H1 (cell line): ENCODE measurements at places on chromosomes 5 and 9. TPM values are rescaled to one million over a fixed set of nuclear protein-coding genes. Genes with fewer than 3 reads are reported as not detected.
A peak's percentile ranks its signal among the peaks of the same experiment; 100 is the strongest.

Gene PPP3R2
- not detected in 2 replicates for total RNA-seq

Gene CCL27
- total RNA-seq = not detected in 2 replicates

Gene SPINK13
- total RNA-seq = not detected in 2 replicates

Gene SPATA31D1
- total RNA-seq = not detected in 2 replicates

Gene SPINK4
- total RNA-seq = not detected in 2 replicates

Gene SLC36A3
- not detected in 2 replicates for total RNA-seq

Gene TMEM215
- 0.36 and 0.67 TPM in 2 replicates for total RNA-seq

Gene DOK3
- total RNA-seq = 6.4 and 8.6 TPM in 2 replicates

Gene HTR4
- total RNA-seq = not detected in 2 replicates

Gene PCDHGB5
- 1.9 and 2.6 TPM in 2 replicates for total RNA-seq

Gene QRFP
- total RNA-seq = not detected in 2 replicates

GRCh38 chr5:37735649-37736347, 104.0 kb downstream of the GDNF start:
- no peaks in the 10 kb centered on the region for H3K4me1 ChIP-seq
- H3K27ac ChIP-seq = no peak overlapping the region
- no peaks in the 10 kb centered on the region for H3K36me3 ChIP-seq
- H3K27me3 ChIP-seq = no peaks in the 10 kb centered on the region
- no peak overlapping the region for H3K4me3 ChIP-seq
- DNase-seq = no peak

GRCh38 chr5:100456615-100457014, 78.6 kb upstream of the FAM174A start:
- no peak overlapping the region for H3K4me3 ChIP-seq
- H3K27ac ChIP-seq = no peak overlapping the region
- H3K36me3 ChIP-seq = no peaks in the 10 kb centered on the region
- DNase-seq = no peak

DNA sequence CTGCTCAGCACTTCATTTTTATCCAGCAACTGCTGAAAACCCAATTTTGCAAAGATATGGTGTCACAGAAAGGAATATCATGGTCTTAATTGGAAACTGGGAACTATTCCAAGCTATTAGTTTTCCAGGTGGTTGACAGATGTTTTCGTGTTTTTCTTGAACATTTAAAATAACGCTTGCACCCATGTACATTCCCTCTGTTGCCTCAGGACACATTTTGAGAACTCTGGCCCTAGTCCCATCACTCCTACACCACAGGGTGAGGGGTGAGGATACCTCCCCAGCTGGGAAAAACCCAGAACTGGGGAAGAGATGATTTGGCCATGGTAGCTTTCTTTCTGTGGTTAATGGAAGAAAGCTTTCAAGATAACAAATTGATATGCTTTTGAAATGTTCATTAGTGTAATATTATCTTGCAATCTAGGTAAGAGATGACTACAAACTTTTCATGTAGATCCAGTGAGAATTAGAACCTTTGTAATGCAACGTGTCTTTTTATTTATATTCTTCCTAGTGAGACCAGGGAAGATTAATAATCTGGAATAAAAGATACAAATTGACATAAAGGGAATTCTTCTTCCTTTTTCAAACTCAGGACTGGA, 627.0 kb downstream of the RAB3C start:
- H3K4me3 ChIP-seq = no peak overlapping the region
- no peaks in the 10 kb centered on the region for H3K36me3 ChIP-seq
- no peak overlapping the region for H3K27ac ChIP-seq
- no peak for DNase-seq
- no peaks in the 10 kb centered on the region for H3K27me3 ChIP-seq
- H3K4me1 ChIP-seq = no peaks in the 10 kb centered on the region

DNA sequence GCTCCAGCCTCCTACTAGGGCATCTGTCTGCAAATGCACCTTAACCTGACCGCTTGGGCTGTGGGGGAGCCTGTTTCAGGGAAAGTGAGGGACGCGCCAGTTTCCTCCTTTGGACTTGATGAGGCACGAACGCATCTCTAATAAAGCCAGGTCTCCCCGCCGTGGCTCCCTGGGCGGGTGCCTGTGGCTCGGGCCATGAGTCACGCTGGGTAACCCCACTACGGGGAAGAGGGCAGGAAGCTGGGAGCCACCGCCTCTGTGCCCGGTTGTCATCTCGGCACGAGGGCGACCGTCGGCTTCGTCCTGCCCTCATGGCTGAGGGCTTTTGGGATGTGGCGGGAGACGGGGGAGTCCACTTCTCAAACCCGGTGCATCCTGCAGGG, 12.1 kb downstream of the NOTCH1 start:
- no peaks in the 10 kb centered on the region for H3K27me3 ChIP-seq
- H3K27ac ChIP-seq = no peak overlapping the region
- DNase-seq = no peak
- H3K36me3 ChIP-seq = peaks cover 8% of the 10 kb centered on the region; the same call in 1 of the 2 replicates

- no peaks in the 10 kb centered on the region for H3K4me1 ChIP-seq
- H3K27ac ChIP-seq = peak overlapping the region; percentile 44; the same call in 1 of the 2 replicates
- DNase-seq = no peak
- no peak overlapping the region for H3K4me3 ChIP-seq
- H3K27me3 ChIP-seq = no peaks in the 10 kb centered on the region
- peaks cover 38% of the 10 kb centered on the region for H3K36me3 ChIP-seq
These were observed 58.5 kb downstream of the ZNF462 start for GRCh38 chr9:106921341-106921899.

GRCh38 chr9:127223266-127223665, 41.3 kb upstream of the GARNL3 start:
- peak overlapping the region; percentile 80; the same call in 1 of the 2 replicates for H3K4me3 ChIP-seq
- H3K27ac ChIP-seq = no peak overlapping the region
- no peaks in the 10 kb centered on the region for H3K36me3 ChIP-seq
- no peaks in the 10 kb centered on the region for H3K4me1 ChIP-seq

GRCh38 chr5:138705007-138705406, 48.2 kb upstream of the CTNNA1 start:
- peaks cover 21% of the 10 kb centered on the region; the same call in 1 of the 2 replicates for H3K4me1 ChIP-seq
- H3K36me3 ChIP-seq = no peaks in the 10 kb centered on the region
- H3K27ac ChIP-seq = no peak overlapping the region

DNA sequence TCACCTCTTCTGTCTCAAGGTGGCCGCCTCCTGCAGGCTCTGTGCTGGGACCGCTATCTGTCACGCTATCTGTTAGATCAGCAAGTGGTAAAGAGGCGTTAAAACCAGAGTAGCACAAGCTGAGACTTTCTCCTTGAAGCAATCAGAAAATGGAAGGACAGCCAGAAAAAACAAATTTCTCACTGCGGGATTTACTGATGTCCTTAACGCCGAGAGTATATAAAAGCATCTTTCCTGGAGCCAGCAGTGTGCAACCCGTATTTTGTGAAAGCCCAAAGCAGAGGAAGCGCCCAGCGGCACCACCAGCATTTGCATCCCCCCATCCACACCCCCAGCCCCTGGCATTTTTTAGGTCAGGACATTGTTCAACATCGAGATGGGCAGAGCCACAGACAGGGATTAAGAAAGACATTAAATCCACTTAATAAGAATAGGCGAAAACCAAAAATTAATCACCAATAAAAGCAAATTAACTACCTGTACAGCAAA, 48.6 kb downstream of the DUSP1 start:
- no peak overlapping the region for H3K27ac ChIP-seq
- no peaks in the 10 kb centered on the region for H3K36me3 ChIP-seq
- H3K4me3 ChIP-seq = no peak overlapping the region
- H3K27me3 ChIP-seq = no peaks in the 10 kb centered on the region

DNA sequence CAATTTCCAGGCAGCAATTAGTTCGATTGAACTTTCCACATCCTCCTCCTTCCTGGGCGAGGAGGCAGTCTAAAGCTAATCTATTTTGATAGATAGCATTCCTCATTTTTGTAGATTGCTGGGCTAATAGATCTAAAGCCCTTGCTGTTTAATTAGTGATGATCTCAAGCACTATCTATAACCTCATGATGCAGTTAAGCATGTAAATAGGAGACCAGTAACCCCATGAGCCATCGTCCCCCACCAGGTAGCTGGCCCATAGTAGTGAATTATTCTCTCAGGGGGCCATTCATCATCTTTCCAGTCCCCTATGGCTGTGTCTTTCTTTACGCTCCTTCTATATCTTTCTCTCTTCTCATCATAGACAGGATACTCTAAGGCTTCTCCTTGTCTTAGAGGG, 14.9 kb downstream of the CEL start:
- no peaks in the 10 kb centered on the region for H3K4me1 ChIP-seq
- H3K27me3 ChIP-seq = no peaks in the 10 kb centered on the region
- no peaks in the 10 kb centered on the region for H3K36me3 ChIP-seq
- no peak overlapping the region for H3K4me3 ChIP-seq
- no peak for DNase-seq

DNA sequence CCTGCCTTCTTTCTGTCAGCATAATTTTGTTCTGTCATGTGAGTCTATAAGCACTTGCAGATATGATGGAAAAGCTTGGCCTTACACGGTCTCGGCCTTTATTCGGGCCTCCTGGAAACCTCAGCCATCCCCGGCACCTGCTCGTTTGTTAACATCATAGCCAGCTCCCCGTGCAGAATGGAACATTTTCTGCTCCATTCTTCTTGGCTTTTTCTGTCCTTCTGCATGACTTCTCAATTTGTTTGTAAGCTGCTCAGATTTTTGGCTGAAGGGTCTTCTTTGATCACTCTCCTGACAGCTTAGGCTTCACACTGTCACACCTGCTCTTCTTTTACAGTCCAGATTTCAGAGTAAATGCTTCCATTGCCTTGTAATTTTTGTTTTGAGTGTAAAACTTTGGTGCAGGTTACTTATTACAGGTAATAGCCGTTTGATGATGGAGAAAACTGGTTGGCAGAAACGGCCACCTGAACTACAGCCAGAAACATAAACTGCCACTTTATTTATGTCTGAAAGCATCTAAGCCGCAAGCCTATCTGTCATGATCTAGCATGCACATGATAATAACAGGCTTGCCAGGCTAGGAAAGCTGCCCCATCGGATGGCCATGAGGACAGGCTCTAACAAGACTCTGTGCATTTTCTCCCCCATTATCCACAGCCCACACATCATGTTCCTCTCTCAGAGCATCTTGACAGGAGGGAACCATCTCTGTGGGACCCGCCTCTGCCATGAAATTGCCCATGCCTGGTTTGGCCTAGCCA, 197.0 kb downstream of the AOPEP start:
- no peak for DNase-seq
- no peaks in the 10 kb centered on the region for H3K27me3 ChIP-seq
- no peak overlapping the region for H3K4me3 ChIP-seq
- peaks cover 9% of the 10 kb centered on the region for H3K4me1 ChIP-seq

GRCh38 chr5:111099058-111099778, 7.1 kb downstream of the WDR36 start:
- no peaks in the 10 kb centered on the region for H3K27me3 ChIP-seq
- peaks cover 21% of the 10 kb centered on the region for H3K36me3 ChIP-seq
- H3K27ac ChIP-seq = no peak overlapping the region
- no peak overlapping the region for H3K4me3 ChIP-seq
- no peak for DNase-seq

DNA sequence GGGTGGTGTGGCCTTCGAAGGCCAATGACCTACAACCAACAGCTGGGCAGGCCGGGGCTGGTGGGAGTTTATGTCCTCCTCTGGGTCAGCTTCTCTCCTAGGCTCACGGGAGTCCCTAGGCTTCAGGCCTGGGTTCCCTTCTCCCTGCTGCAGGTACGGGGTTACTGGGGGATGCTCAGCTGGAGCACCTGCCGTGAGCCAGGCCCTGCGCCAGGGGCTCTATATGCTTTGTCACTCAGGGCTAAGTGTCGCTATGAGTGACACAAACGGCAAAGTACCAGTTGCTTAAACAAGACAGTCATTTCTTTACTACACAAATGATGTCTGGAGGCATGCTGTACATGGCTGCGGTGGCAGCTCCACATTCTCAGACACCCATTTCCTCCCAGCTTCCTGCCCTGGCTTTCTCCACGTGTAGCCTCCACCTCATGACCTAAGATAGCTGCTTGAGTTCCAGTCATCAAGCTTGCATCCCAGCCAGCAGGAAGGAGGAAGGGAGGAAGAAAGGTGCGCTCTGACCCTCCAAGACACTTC, 22.5 kb upstream of the NINJ1 start:
- no peak overlapping the region for H3K27ac ChIP-seq
- DNase-seq = no peak
- H3K36me3 ChIP-seq = no peaks in the 10 kb centered on the region
- H3K4me3 ChIP-seq = no peak overlapping the region
- no peaks in the 10 kb centered on the region for H3K4me1 ChIP-seq

DNA sequence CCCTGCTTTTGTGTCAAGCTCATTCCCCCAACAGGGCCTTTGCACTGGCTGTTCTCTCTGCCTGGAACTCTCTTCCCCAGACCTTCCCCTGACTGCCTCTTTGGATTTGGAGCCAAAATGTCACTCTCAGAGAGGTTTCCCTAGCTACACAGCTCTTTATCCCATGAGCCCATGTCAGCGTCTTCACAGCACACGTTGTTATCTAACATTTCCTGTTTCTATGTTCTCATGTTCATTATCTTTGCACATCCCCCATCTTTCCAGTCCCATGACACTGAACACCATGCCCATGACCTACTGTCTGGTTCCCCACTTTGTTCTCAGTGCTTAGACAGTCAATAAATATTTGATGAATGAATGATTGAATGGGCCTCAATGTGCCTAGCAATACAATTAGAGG, 26.3 kb upstream of the ARSI start:
- DNase-seq = no peak
- H3K36me3 ChIP-seq = no peaks in the 10 kb centered on the region
- no peaks in the 10 kb centered on the region for H3K4me1 ChIP-seq
- no peak overlapping the region for H3K4me3 ChIP-seq
- H3K27ac ChIP-seq = no peak overlapping the region

- no peak for DNase-seq
- no peaks in the 10 kb centered on the region for H3K4me1 ChIP-seq
- H3K4me3 ChIP-seq = no peak overlapping the region
- H3K36me3 ChIP-seq = no peaks in the 10 kb centered on the region
- H3K27me3 ChIP-seq = no peaks in the 10 kb centered on the region
These were observed 5.8 kb downstream of the HAPLN1 start for GRCh38 chr5:83714810-83715209.

GRCh38 chr5:139746691-139747582, 48.7 kb upstream of the PSD2 start:
- no peaks in the 10 kb centered on the region for H3K36me3 ChIP-seq
- peaks cover 32% of the 10 kb centered on the region for H3K4me1 ChIP-seq
- peak; percentile 75 for DNase-seq
- H3K27me3 ChIP-seq = peaks cover 42% of the 10 kb centered on the region
- peak overlapping the region; percentile 54 for H3K4me3 ChIP-seq
- H3K27ac ChIP-seq = no peak overlapping the region

DNA sequence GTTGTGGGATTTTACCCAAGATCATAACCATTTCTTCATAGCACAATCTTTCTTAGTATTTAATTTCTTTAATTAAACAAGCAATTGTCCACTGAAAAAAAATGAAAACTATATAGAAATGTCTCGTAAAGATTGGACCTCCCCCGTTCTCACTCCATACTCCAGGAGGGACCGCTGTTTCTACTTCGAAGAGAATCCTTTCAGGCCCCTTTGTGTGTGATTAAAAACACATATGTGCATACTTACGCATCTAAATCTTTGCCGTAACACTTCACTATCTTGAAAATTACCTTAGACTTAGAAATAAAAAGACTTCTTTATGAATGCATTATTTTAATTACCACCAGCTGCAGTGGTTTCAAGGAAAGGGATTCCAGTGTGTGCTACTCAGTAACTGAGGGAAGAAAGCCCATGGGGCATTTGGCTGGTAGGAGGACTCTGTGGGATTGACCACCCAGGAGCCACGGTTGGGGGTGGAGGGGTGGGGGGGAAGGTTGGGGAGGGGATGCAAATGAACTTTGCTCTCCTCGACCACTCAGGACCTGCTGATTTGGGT, 209.1 kb downstream of the FAM114A2 start:
- H3K4me3 ChIP-seq = no peak overlapping the region
- no peaks in the 10 kb centered on the region for H3K27me3 ChIP-seq
- no peak overlapping the region for H3K27ac ChIP-seq
- no peaks in the 10 kb centered on the region for H3K36me3 ChIP-seq
